Stimulated activated CD4-positive, alpha-beta T cell treated with anti-CD3 and anti-CD28 coated beads, Interleukin-1b, Interleukin-23, amount 100 ng/mL, for 1 hour (primary cell): ENCODE measurements at places on chromosomes 5 and 9.
A peak's percentile ranks its signal among the peaks of the same experiment; 100 is the strongest.

DNA sequence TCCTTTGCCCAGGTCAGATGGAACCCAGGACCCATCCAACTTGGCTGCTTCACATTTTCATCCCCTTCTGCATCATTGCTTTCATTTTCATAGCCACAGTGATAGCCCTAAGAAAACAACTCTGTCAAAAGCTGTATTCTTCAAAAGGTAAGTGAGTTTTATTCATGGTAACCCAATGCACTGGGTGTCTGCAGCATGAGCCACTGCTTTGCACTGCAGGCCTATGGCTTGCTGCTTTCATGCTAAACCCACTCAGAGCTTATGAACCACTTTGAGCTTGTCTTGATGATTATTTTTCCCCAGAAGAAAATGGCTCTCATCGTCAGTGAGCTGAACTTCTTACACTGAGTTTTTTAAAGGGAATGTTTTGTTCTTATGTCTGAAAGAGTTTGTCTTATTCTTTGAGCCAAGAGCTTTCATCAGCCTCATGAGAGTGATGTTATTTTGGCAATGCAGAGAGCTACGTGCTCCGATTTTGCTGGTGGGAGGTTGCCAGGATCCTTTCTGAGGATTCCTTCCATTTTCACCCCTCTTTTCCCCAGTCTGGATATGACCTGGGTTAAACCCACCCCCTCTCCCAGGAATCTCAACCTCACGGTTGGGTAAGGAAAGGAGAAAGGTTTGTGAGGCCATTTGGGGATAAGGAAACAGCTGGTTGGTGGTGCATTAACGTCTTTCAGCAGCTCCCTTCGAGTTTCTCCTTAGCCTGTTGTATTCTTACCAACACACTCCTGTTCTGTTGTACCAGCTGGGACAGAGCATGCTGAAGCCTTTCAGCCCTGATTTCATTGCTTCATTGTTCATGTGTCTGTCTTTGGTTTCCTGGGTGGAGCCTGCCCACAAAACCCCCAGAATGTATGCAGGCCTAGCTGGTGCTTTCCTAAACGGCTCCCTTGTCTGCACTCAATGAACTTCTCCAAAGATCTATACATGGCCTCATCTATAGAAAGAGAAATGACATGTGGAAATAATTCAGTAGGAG lies 47.6 kb downstream of the PDCD1LG2 start:
- peak; percentile 19 for DNase-seq

DNA sequence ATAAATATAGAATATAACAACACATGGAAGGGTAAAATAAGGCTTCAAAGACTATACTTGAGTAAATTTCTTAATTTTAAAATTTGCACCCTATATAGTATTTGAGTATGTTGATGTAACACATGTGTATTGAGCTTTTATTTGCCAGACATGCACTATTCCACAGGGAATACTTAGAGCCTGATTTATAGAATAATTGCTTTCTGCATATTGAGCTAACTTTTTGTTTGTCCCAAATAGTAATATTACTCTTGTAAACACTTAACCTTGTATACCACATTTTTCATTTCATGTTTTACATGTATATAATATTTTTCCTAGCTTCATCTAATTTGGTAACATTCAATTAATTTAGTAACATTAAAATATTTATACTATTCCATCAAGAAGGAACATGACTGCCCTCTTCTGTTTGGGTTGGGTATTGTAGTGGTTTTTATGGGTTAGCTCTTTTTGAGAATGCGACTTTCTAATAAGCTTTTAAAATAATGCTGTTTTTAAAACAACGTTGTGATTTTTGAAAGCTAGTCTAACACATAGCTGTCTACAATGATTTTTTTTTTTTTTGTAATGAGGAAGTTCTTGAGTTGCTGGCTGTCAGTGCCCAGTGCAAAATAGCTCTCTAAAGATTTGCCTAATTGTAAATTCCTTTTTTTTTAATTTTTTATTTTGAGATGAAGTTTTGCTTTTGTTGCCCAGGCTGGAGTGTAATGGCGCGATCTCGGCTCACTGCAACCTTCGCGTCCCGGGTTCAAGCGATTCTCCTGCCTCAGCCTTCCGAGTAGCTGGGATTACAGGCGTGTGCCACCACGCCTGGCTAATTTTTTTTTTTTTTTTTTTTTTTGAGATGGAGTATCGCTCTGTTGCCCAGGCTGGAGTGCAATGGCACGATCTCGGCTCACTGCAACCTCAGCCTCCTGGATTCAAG lies 4.8 kb downstream of the SUB1 start:
- DNase-seq = no peak

GRCh38 chr9:94687451-94687850 lies 39.0 kb upstream of the AOPEP start:
- no peak for DNase-seq

- no peak for DNase-seq
Measured at GRCh38 chr9:16202914-16203728, 650.3 kb downstream of the CCDC171 start.

DNA sequence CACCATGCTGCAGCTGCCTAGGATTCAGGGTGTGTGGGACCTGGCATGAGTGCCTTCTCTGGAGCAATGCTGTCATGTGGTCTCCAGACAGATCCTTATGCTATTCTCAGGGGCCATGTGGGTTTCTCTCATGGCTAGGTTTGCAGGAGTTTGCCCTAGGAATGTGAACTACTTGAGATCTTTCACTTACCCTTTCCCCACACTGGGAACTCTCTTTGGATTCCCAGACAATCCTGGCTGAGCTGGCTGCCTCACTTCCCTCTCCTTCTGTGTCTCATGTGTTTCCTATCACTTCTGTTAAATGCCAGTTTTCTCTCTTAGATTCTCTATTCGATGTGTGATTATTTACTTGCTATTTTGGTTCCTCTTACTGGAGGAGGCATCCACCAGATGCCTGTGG lies 270.2 kb upstream of the RASA1 start:
- DNase-seq = no peak

GRCh38 chr5:142716963-142717362 lies 31.1 kb upstream of the FGF1 start:
- DNase-seq = no peak

GRCh38 chr5:99133921-99134320 lies 205.1 kb upstream of the CHD1 start:
- DNase-seq = no peak

DNA sequence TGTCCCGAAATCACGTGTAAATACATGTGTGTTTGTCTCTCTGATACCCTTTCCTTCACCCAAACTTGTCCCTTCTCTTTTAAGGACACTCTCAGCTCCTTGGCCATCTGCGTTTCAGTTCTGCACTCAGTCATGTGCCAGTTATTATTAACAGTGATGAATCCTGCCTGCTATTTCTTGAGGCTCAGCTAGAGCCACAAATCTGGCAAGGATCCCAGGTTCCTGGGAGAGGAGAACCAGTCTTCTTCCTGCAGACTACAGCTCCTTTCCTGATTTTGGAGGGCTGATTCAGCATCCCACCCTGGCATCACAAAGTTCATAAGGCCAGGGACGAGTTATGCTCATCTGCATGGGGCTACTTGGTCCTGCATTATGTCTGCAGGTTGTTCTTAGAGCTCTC lies 5.6 kb downstream of the MAMDC2 start:
- DNase-seq = no peak

DNA sequence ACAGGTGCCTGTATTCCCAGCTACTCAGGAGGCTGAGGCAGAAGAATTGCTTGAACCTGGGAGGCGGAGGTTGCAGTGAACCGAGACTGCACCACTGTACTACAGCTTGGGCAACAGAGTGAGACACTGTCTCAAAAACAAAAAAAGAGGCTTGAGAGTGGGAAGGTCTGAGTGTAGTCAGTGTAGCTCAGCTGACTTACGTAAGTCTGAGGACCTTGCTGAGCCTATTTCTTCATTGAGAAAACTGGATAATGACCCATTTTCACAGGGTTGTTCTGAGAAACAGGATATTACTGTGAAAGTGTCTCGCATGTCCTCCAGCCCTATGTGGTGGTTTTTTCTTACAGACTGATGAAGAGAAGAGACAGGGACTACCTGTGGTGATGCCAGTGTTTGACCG lies 66.7 kb downstream of the WDR41 start:
- DNase-seq = no peak

DNA sequence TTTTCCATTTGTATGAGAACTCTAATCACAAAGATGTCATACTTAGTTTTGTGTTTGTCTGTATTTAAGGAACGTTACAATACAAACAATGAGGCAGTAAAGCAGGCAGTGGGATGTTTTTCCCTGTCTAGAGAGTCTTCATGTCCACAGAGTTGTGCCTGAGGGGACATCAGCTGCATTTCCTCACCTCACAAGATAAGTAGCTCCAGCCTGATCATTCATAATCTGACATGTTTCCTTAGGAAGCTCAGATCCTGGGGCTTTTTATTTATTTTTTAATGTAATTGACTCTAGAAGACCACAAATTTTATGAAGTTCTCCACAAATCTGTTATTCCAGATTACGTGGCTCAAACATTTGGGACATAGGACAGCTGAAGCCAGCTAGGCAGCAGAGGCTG lies 78.5 kb downstream of the SPTLC1 start:
- DNase-seq = no peak

DNA sequence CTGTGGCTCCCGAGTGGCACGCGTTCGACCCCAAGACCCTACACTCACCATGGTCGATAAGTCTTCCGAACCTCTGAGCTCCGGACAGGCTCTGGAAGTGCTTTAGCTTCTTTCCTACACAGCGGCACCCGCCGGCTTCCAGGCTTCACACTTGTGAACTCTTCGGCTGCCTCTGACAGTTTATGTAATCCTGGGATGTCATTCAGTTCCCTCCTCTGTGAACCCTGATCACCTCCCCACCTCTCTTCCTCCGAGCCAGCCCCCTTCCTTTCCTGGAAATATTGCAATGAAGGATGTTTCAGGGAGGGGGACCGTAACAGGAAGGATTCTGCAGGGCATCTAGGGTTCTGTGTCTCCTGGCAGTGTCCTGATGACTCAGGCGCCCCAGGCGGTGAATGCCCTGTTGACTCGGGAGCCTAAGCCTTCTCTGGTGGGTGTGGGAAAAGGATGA lies at the start of gene CD14:
Gene CD14 (minus strand): TSS at position 155 of the 451 bp plus-strand sequence. CDS start 104 bp downstream, at position 51.
- no peak for DNase-seq

GRCh38 chr5:78534905-78535200 lies 113.7 kb downstream of the LHFPL2 start:
- DNase-seq = no peak

GRCh38 chr5:170252720-170253350 lies 20.1 kb downstream of the C5orf58 start:
- no peak for DNase-seq
